ENCODE measurements at places on chromosomes 4 and X. TPM values are rescaled to one million over a fixed set of nuclear protein-coding genes. Genes with fewer than 3 reads are reported as not detected.

DNA sequence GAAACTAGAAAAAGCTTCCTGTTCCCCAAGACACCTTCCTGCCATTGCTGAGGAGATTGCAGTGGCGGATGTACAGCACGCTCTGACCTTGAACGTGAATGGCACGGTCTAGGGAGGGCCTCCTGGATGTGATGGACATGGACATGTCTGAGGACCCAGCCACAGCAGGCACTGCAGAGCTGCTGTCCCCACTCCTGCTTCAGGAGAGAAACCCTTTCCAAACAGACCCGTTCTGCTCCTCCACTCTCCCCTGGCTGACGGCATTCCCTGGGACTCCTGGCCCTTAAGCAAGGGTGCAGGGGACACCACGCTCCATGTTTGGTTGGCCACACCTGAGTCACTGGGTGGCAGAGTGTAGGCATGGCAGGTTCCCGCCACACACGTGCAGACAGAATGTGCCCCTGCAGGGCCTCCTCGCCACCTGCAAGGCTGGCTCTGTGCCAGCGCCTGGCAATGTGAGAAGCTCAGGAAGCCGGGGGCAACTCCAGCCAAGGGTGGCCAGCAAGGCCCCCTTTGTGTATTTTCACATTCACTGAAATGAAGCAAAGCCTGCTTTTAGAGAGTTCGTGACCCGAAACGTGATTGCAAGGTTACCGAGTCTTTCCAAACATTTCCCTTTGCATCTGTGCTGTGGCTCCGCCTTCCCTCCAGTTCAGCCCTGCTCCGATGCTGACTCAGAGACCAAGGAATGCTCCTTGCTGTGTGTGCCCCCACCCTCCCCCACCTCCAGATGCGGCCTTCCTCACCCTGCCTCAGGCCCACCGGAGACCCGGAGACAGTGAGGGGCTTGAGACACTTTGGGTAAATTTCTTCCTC, 46.1 kb downstream of the HTRA3 start:
- DNase-seq: peak; percentile 65

- DNase-seq: peak; percentile 29
Measured at GRCh38 chrX:72201836-72202536, 20.4 kb downstream of the PIN4 start.

DNA sequence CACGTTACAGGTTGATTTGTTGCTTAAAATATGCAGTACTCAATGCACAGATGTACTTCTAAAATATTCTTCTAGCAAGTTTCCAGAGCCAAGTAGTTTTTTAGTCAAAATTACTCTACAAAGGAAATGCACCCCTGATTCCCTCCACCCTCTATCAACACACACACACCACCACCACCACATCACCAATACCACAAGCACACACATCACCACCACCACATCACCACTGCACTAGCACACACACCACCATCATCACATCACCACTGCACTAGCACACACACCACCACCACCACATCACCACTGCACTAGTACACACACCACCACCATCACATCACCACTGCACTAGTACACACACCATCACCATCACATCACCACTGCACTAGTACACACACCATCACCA, 105.2 kb upstream of the FRG1 start:
- no peak for DNase-seq

SLC49A3 gene
- 0.11 TPM for total RNA-seq

DNA sequence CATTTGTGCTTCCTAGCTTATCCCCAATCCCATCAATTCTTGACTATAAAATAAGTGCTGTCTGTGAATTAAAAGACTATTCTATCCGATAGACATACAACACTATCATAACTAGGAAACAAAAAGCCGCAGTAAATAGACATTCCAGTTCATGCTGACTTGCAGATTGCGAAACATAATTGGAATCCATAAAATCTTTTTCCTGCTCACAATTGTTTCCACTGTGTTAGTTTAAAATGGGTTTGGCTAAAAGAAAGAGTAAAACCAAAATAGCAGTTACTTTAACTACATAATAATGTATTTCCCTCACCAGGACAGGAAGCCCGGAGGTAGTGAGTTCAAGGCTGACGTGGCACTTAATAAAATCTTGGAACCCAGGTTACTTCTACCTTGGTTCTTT, 17.2 kb downstream of the SMIM31 start:
- no peak for DNase-seq

GRCh38 chr4:185955826-185956543, 113.0 kb upstream of the TLR3 start:
- no peak for DNase-seq

DNA sequence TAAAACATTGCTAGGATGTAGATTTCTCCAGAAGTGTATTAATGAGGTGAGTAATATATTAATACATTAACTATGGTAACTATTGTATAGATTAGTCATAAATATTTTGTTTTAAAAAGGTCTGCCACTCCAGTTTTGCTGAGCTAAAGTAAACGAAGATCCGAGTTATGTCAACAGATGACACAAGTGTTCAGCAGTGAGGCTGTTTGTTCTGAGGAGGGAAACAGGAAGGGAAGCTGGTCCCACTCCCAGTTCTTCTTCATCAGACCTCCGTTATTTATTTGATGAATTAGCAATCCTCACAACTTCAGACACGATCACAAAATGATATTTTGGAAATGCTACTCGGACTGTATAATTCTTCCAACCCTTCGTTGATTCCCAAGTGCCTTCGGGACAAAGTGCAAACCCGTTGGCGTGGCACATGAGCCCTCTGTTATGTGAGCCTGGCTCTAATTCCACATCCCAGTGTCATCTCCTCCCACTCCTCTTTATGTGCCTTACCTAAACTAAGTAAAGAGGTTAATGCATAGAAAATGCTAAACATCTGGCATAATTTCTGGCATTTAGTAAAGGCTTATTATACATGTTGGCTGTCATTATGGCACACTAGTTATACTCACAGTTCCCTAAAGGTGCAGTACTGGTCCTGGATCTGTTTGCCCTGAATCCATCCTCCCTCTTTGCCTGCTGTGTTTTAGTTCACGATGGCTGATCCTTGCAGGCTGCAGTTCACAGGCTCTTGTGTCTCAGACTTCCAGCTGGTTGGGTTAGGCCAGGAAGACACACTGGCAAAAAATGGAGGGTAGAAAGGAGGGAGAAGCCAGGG, 190.6 kb upstream of the LNX1 start:
- DNase-seq: no peak

GRCh38 chrX:131063613-131064012, 5.5 kb downstream of the ARHGAP36 start:
- no peak for DNase-seq

AMTN gene
- not detected for total RNA-seq

GRCh38 chr4:15336410-15337167, 91.2 kb upstream of the C1QTNF7 start:
- DNase-seq: peak; percentile 55

LEF1 gene
- 10.1 TPM for total RNA-seq

GRCh38 chr4:182884040-182884439, 33.1 kb downstream of the DCTD start:
- no peak for DNase-seq

TMEM154 gene
- total RNA-seq: 118 TPM

CTAG2 gene
- total RNA-seq: not detected

DNA sequence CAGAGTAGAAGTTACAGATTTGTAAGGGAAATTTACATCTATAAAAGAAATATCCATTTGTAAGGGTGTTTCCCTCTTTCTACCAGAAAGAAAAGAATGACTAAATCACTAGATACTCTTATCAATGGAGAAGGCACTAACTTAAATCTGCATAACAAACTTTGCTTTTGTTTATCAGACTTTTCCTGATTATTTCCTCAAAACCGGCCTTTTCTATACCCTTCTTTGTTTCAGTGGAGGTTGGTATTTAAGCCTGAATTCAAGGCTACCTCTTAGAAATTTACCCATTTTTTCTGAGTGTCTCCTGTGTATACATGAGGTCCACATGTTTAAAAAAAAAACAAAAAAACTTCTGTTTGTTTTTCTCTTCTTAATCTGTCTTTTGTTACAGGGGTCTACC, 80.4 kb upstream of the GRPR start:
- no peak for DNase-seq

GRCh38 chr4:83388313-83388676, 53.6 kb upstream of the HPSE start:
- DNase-seq: no peak
